Amygdala (tissue), 56 donors: ENCODE measurements at places on chromosomes 2 and 18.

- no peak for DNase-seq
These were observed 65.3 kb downstream of the LCLAT1 start for GRCh38 chr2:30512243-30512886.

GRCh38 chr2:26429779-26430578 lies 28.3 kb downstream of the DRC1 start:
- no peak for DNase-seq

- no peak for DNase-seq
These were observed 216.4 kb upstream of the OSR1 start for GRCh38 chr2:19574778-19575260.

DNA sequence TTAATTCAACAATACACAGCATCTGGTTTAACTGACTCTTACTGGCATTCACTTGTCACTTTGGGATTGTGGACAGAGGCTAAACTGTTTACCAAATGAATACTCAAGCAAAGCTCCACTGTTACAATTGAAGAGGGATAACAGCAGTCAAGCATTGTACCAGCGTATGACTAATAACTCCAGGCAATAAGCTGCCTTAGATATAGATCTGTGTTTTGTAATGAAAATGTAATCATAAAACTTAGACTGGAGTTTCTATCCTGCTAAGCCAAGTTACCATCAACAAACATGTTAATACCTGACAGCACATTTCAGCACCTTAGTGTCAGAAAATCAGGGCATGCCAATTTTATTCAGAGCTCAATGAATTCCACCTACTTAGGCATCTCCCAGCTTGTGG lies 889.5 kb downstream of the EPHA4 start:
- no peak for DNase-seq

GRCh38 chr2:195486520-195486919 lies 170.5 kb upstream of the SLC39A10 start:
- DNase-seq = no peak
